ENCODE measurements at places on chromosomes 5 and 9.

- no peaks in the 10 kb centered on the region for H3K27me3 ChIP-seq
- ATAC-seq = no peak
- no peaks in the 10 kb centered on the region for H3K4me1 ChIP-seq
- H3K36me3 ChIP-seq = no peaks in the 10 kb centered on the region
These were observed 1961.4 kb upstream of the WWC1 start for GRCh38 chr5:166330036-166330435.

- no peak overlapping the region for H3K4me3 ChIP-seq
- ATAC-seq = peak; percentile 74
- no peaks in the 10 kb centered on the region for H3K27me3 ChIP-seq
- no peak overlapping the region for H3K27ac ChIP-seq
These were observed 5.3 kb downstream of the ANKS6 start for GRCh38 chr9:98790842-98791607.

GRCh38 chr5:32479096-32479495 is 34.6 kb upstream of the ZFR start:
- H3K4me3 ChIP-seq = no peak overlapping the region
- no peaks in the 10 kb centered on the region for H3K4me1 ChIP-seq

DNA sequence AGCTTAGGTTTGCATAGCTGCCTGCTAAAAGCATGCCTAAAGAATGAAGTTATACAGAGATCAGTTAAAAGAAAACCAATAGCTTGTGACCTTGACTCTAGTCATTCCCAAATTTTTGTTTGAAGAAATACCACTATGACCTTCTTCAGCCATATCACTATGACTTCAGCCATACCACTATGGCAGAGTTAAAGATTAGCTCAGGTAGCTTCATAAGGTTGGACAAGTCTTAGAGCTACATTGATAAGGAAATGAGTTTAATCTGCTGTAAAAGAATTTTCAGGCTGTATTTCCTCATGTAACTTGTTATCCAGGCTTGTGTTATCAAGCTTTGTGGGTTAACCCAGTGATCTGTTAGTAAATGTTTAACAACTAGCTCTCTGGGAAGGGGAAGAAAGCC is 30.7 kb downstream of the C6 start:
- no peak overlapping the region for H3K27ac ChIP-seq
- no peak overlapping the region for H3K4me3 ChIP-seq
- H3K27me3 ChIP-seq = no peaks in the 10 kb centered on the region
- no peaks in the 10 kb centered on the region for H3K4me1 ChIP-seq
- ATAC-seq = no peak
- no peaks in the 10 kb centered on the region for H3K36me3 ChIP-seq

DNA sequence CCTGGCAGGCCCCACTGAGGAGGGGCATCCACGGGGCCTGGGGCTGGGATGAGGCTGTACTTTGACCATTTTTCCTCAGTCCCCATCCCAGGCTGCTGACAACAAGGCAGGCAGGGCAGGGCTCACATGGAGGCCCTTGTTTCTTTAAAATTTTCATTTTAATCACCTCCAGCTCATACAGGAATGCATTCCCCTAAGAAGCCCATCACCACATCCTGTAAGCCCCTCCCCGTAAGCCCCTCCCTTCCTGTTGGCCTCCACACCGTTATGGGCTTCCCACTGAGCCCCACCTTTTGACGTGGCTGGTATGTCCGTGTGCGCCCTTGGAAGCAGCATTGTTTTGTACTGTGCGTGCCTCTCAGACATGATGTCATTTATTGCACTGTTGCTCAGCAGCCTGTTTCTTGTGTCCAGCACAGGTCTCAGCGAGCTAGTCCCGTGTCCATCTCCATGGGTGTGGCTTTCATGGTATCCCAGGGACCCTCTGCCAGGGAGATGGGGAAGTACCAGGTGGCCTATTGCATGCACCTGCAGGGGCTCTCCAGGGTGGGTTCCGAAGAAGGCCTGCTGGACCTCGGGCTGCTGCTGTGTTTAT is 22.4 kb downstream of the PHF2 start:
- no peak overlapping the region for H3K27ac ChIP-seq
- ATAC-seq = no peak
- no peak overlapping the region for H3K4me3 ChIP-seq
- peaks cover 7% of the 10 kb centered on the region for H3K36me3 ChIP-seq

DNA sequence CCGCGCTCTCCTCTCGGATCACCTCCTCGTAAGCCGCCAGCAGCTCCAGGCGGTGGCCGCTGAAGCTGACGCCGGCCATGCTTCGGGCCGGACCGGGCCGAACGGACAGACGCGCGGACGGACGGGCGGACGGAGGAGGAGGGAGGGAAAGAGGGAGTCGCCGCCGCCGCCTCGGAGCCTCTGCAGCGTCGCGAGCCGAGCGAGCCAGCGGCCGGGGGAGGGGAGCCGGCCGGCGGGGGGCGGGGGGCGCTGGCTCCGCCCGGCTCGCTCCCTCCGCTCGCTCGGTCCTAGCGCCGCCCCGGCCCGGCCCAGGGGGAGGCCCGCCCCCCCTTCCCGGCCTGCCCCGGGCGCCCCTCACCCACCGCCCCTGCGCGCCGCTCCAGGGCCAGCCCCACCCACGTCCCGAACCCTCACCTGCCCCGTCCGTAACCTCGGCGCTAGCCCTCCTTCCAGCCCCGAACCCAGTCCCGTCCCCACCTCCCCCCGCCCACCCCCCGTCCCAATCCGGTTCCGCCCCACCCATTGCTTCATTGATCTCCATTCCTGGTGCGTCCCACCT is at the start of gene DBN1:
DBN1 (minus strand) TSS at position 192 of the 559 bp plus-strand sequence; CDS start at position 79, 113 bp downstream.
- H3K4me3 ChIP-seq = peak within 1 kb of the TSS; percentile 73
- H3K27me3 ChIP-seq = peaks cover 32% of the 10 kb centered on the region
- H3K4me1 ChIP-seq = peaks cover 32% of the 10 kb centered on the region
- H3K36me3 ChIP-seq = no peaks in the 10 kb centered on the region
- ATAC-seq = peak; percentile 20

GRCh38 chr9:33377089-33377715 is 25.2 kb downstream of the AQP7 start:
- no peak overlapping the region for H3K27ac ChIP-seq
- no peaks in the 10 kb centered on the region for H3K4me1 ChIP-seq
- no peak overlapping the region for H3K4me3 ChIP-seq
- H3K27me3 ChIP-seq = no peaks in the 10 kb centered on the region
- no peak for ATAC-seq
- peaks cover 5% of the 10 kb centered on the region for H3K36me3 ChIP-seq

DNA sequence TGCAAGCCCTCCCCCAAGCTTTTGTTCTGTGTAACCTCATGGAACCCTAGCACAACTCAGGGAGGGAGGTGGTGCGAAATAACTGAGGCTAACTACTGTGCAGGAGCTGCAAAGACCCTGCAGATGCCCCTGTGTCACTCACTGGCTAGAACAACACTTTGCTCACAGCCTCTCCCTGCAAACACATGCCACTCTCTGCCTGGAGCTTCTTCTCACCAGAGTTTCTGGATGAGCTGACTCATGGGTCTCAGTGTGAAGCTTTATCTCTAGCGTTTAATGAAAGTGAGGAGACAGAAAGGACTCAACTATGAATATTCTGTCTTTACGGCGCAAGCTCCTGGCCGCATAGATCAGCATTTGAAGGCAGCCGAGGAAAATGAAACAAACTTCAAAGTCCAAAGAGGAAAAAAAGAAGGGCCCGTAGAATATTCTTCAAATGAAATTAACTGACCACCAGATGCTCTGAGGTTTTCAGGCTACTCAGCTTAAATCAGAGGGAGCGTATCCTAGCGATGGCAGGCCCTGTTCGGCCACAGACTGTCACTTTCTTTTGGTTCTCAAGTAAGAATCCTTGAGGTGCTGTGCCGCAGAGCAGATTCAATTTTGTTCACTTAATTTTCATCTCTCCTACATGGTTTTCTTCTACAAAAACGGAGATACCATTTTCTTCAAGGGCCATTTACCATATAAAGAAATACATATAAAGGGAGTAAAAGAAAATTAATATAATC is 77.7 kb upstream of the TAS2R1 start:
- no peaks in the 10 kb centered on the region for H3K27me3 ChIP-seq
- no peak overlapping the region for H3K4me3 ChIP-seq
- no peak overlapping the region for H3K27ac ChIP-seq
- no peaks in the 10 kb centered on the region for H3K4me1 ChIP-seq

- no peak for ATAC-seq
- H3K36me3 ChIP-seq = no peaks in the 10 kb centered on the region
- H3K27me3 ChIP-seq = no peaks in the 10 kb centered on the region
- H3K27ac ChIP-seq = no peak overlapping the region
- no peak overlapping the region for H3K4me3 ChIP-seq
These were observed 292.6 kb upstream of the TAS2R1 start for GRCh38 chr5:9922719-9923118.

- no peaks in the 10 kb centered on the region for H3K36me3 ChIP-seq
- ATAC-seq = no peak
These were observed 22.8 kb downstream of the HMCN2 start for GRCh38 chr9:130288393-130288792.

DNA sequence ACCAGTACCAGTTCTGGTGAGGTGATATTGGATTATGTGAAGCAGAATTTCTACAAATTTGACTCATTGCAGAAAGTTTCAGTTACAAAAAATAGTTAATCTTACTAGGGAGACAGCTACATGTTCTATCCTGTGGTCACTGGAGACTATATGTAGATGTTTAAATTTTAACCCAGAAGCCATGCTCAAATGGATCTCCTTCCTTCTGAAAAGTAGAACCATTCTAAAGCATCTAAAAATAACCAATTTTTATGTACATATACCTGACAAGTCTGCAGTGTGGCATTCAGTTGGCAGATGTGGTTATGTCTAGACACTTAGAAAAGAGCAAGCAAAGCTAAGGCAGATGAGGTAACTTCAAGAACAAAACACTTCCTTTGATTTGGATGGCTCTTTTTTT is 65.5 kb upstream of the POU4F3 start:
- no peaks in the 10 kb centered on the region for H3K4me1 ChIP-seq
- ATAC-seq = no peak

- ATAC-seq = no peak
- H3K27me3 ChIP-seq = peaks cover 10% of the 10 kb centered on the region
These were observed 40.4 kb downstream of the LIX1 start for GRCh38 chr5:97102010-97102470.

DNA sequence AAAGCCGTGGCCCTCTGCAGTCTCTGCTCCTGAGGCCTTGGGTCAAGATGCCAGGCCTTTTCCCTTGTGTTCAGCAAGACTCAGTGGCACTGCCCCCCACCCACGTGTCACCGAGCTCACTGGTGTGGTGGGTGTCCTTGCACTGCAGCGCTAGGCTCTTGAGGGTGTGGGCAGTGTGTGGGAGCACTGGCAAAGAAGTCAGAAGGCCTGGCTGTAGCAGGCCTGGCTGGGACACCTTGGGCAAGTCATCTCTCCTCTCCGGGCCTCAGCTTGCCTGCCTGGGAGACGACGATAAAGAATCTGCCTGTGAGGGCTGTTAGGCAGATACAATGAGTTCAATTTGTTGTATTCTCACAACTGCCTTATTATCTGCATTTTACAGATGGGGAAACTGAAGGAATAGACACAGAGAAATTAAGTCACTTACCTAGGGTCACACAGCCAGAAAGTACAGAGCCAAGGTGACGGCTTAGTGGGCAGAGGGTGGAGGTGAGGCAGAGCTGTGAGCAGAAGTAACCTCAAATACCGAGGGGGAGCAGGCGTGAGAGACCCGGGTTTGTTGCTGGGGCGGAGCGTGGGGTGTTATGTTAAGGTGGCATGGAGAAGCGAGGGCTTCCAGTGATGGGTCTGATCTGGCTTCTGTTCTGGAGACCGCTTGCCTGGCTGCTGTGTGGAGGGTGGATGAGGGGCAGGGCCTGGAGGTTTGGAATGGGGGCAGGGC is 1.4 kb downstream of the TSPAN17 start:
- peaks cover 6% of the 10 kb centered on the region for H3K36me3 ChIP-seq
- H3K27ac ChIP-seq = peak overlapping the region; percentile 90
- H3K27me3 ChIP-seq = peaks cover 3% of the 10 kb centered on the region
- H3K4me3 ChIP-seq = peak overlapping the region; percentile 79
- ATAC-seq = no peak

- ATAC-seq = no peak
- no peaks in the 10 kb centered on the region for H3K4me1 ChIP-seq
- no peak overlapping the region for H3K27ac ChIP-seq
- H3K27me3 ChIP-seq = peaks cover 25% of the 10 kb centered on the region
- no peaks in the 10 kb centered on the region for H3K36me3 ChIP-seq
- no peak overlapping the region for H3K4me3 ChIP-seq
These were observed 103.2 kb downstream of the KLF4 start for GRCh38 chr9:107386396-107386795.

DNA sequence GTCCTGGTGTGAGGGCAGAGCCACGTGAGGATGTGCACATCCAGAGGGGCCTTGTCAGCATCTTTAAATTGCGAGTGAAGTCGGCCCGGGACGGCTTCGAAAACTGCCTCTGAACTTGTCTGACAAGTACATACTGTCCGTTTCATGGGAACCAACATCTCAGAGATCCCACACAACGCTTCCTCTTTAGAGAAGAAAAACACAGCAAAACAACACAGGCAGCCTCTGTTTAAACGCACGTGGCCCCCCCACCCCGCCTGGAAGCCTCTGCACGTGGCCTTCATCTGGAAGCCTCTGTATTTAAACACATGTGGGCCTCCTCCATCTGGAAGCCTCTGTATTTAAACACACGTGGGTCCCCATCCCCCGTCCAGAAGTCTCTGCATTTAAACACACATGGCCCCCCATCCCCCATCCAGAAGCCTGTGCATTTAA is 29.2 kb downstream of the CEP72 start:
- no peaks in the 10 kb centered on the region for H3K27me3 ChIP-seq
- no peak overlapping the region for H3K4me3 ChIP-seq
- peaks cover 81% of the 10 kb centered on the region for H3K36me3 ChIP-seq
- peaks cover 26% of the 10 kb centered on the region for H3K4me1 ChIP-seq

- H3K36me3 ChIP-seq = no peaks in the 10 kb centered on the region
- H3K27ac ChIP-seq = no peak overlapping the region
- H3K4me3 ChIP-seq = no peak overlapping the region
- no peaks in the 10 kb centered on the region for H3K4me1 ChIP-seq
These were observed 240.6 kb upstream of the ADAMTSL1 start for GRCh38 chr9:18233311-18233710.

GRCh38 chr5:14267991-14268708 is 125.0 kb downstream of the TRIO start:
- peak overlapping the region; percentile 9 for H3K27ac ChIP-seq
- no peaks in the 10 kb centered on the region for H3K27me3 ChIP-seq
- peaks cover 55% of the 10 kb centered on the region for H3K4me1 ChIP-seq
- ATAC-seq = no peak

Measured in stimulated activated memory B cell treated with anti-CD40 and anti-IgM and Interleukin-4, amounts not matched to agents 10 μg/mL and 1 μg/mL and 100 μg/mL, for 72 hours (primary cell).